ENCODE measurements at places on chromosomes 4 and X. TPM values are rescaled to one million over a fixed set of nuclear protein-coding genes. Genes with fewer than 3 reads are reported as not detected.

- H3K4me1 ChIP-seq, result no peaks in the 10 kb centered on the region
- peaks cover 9% of the 10 kb centered on the region for H3K27me3 ChIP-seq
- DNase-seq, result no peak
- H3K27ac ChIP-seq, result no peak overlapping the region
- no peaks in the 10 kb centered on the region for H3K36me3 ChIP-seq
Measured at GRCh38 chr4:154565704-154566103, 2.9 kb downstream of the FGB start.

- H3K36me3 ChIP-seq, result no peaks in the 10 kb centered on the region
- H3K27me3 ChIP-seq, result peaks cover 4% of the 10 kb centered on the region
- H3K27ac ChIP-seq, result no peak overlapping the region
Measured at GRCh38 chr4:99759346-99759984, 57.2 kb upstream of the DAPP1 start.

DNA sequence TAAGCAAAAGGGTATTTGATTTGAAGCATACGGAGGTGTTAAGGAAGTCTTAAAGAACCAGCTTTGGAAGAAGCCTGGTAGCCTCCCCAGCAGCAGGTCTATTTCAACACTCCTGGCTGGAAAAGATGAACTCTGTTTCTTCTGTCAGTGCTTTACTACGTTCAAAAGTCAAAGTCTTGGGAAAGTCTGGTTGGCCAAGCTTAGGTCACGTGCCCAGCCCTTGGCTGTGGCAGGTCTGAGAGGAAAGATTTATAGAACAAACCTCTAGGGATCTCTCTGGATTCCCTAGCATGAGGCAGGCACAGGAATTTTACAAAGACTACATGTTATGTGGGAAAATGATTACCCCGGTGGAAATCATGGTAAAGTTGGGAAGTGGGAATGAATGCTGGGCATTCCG, 8.6 kb upstream of the ARHGAP10 start:
- no peak overlapping the region for H3K4me3 ChIP-seq
- no peak overlapping the region for H3K27ac ChIP-seq
- H3K27me3 ChIP-seq, result peaks cover 22% of the 10 kb centered on the region

DNA sequence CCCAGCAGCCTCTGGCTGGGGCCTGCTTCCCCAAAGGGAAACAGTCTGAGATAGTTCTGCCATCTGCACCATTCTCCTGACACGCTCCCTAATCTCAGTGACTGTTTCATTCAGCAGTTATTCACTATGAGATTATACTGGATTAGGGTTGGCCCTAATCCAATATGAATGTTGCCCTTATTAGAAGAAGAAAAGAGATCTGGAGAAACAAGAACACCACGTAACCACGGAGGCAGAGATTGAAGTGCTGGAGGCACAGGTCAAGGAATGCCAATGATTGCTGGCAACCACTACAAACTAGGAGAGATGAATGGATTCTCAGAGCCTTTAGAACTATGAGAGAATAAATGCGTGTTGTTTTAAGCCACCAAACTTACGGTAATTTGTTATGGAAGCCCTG, 7.4 kb downstream of the ACOX3 start:
- no peak overlapping the region for H3K4me3 ChIP-seq
- no peaks in the 10 kb centered on the region for H3K27me3 ChIP-seq
- H3K27ac ChIP-seq, result no peak overlapping the region
- H3K36me3 ChIP-seq, result peaks cover 8% of the 10 kb centered on the region
- no peak for DNase-seq
- peaks cover 36% of the 10 kb centered on the region for H3K4me1 ChIP-seq

- H3K27me3 ChIP-seq, result no peaks in the 10 kb centered on the region
- peaks cover 22% of the 10 kb centered on the region for H3K4me1 ChIP-seq
- H3K4me3 ChIP-seq, result no peak overlapping the region
- H3K36me3 ChIP-seq, result peaks cover 29% of the 10 kb centered on the region
- no peak overlapping the region for H3K27ac ChIP-seq
Measured at GRCh38 chr4:38065176-38065575, 105.0 kb downstream of the PTTG2 start.

DNA sequence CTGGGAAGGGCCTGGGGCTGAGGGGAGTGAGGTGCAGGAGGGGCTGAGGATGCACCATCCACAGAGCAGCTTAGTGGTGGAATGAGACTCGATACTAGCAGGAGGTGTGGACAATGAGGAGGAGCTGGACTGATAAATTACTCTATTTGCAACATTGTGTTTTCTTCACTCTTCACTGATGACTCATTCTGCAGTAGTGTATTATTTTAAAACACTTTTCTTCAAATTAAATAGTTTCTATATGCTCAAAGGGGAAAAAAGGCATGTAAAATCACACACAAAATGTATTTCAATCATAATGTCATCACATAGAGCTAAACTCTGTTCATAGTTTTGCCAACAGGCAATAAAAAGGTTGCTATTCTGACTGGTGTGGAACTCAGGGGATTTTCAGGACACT, 467.0 kb upstream of the CTSO start:
- no peaks in the 10 kb centered on the region for H3K27me3 ChIP-seq
- H3K4me3 ChIP-seq, result no peak overlapping the region
- no peaks in the 10 kb centered on the region for H3K4me1 ChIP-seq
- H3K36me3 ChIP-seq, result no peaks in the 10 kb centered on the region

GRCh38 chrX:69203638-69204037, 38.4 kb upstream of the PJA1 start:
- no peak overlapping the region for H3K27ac ChIP-seq
- H3K27me3 ChIP-seq, result no peaks in the 10 kb centered on the region
- H3K4me3 ChIP-seq, result no peak overlapping the region
- DNase-seq, result no peak
- no peaks in the 10 kb centered on the region for H3K4me1 ChIP-seq

DNA sequence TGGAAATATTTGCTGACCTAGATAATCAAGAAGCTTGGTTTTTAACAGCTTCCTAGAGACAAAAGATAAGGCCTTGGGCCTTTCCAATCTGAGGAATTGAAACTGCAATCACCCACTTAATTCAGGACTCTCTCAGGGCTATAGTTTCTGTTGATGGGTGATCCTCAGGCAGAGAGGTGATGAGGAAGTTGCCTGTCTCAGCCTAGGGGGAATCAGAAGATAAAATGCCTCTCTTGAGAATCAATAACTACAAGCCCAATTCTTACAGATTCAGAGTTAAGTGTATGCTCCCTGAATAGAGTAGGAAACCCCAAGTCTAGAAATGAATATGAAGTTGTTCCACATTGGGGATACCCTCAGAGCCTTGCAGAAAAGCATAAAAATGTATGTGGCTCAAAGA, 45.5 kb downstream of the NFKB1 start:
- no peaks in the 10 kb centered on the region for H3K27me3 ChIP-seq
- no peak for DNase-seq
- peak overlapping the region; percentile 44 for H3K27ac ChIP-seq
- peaks cover 71% of the 10 kb centered on the region for H3K36me3 ChIP-seq
- peaks cover 47% of the 10 kb centered on the region for H3K4me1 ChIP-seq
- H3K4me3 ChIP-seq, result no peak overlapping the region

- H3K36me3 ChIP-seq, result peaks cover 86% of the 10 kb centered on the region
- H3K27me3 ChIP-seq, result no peaks in the 10 kb centered on the region
- H3K4me3 ChIP-seq, result no peak overlapping the region
- no peak overlapping the region for H3K27ac ChIP-seq
Measured at GRCh38 chr4:10088135-10089010, 28.2 kb downstream of the WDR1 start.

GRCh38 chr4:25015012-25015411, 15.7 kb downstream of the LGI2 start:
- H3K4me1 ChIP-seq, result no peaks in the 10 kb centered on the region
- H3K27me3 ChIP-seq, result peaks cover 2% of the 10 kb centered on the region
- H3K4me3 ChIP-seq, result no peak overlapping the region
- no peak overlapping the region for H3K27ac ChIP-seq
- DNase-seq, result no peak

DNA sequence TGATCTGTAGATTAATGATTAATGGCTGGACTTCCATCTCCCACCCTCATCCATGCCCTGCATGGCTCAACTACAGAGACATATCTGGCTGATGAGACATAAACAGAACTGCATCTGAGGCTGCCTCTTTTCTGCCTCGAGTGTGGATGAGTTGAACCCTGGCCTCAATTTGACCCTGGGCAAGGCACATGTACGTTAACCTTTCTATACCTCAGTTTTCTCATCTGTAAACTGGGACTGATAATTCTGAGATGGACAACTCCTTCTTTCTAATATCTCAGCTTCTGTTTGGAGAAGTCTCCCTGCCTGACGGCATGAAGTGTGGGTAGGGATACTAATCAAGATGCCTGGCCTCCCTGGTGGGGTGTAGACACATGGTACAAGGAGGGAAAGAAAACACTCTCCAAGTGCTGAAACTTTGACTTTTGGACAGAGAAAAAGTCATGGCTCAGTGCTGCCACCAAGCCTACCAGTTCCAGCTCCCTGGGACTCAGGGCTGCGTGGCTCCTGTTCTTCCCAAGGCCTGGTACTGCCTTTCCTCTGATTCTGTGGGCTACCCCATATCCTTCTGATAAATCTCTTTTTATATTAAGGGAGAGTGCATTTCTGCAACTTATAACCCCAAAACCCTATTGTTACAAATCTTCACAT, 64.4 kb downstream of the HAUS3 start:
- peaks cover 1% of the 10 kb centered on the region for H3K36me3 ChIP-seq
- no peak overlapping the region for H3K4me3 ChIP-seq
- DNase-seq, result no peak
- H3K27me3 ChIP-seq, result no peaks in the 10 kb centered on the region
- peaks cover 13% of the 10 kb centered on the region for H3K4me1 ChIP-seq

- H3K27me3 ChIP-seq, result no peaks in the 10 kb centered on the region
- H3K27ac ChIP-seq, result no peak overlapping the region
- no peak for DNase-seq
- no peaks in the 10 kb centered on the region for H3K36me3 ChIP-seq
- H3K4me3 ChIP-seq, result no peak overlapping the region
Measured at GRCh38 chr4:151743128-151743854, 17.5 kb downstream of the GATB start.

DNA sequence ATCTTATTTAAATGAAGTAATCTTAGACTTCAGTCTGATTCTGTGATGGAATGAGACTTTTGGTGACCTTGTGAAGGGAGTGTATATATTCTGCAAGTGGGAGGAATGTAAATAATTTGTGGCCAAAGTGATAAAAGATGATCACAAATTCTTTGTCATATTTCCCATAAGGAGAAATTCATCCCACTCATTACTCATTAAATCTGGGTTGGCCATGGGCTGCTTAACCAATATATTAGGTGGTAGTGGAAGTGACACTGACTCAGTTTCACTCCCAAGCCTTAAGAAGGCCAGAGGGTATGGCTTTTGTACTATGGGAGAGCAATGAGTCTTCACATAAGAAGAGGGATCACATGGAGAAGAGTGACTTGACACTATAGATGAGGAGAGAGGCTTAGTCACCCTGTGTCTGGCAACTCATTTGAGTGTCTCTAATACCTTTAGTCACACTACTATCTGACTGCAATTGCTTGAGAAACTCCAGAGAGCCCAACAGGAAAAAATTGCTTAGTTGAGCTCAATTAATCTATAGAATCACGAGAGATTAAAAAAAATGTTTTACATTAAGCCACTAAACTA, 408.2 kb upstream of the PITX2 start:
- no peaks in the 10 kb centered on the region for H3K4me1 ChIP-seq
- no peak overlapping the region for H3K27ac ChIP-seq
- no peaks in the 10 kb centered on the region for H3K36me3 ChIP-seq

- peaks cover 22% of the 10 kb centered on the region for H3K4me1 ChIP-seq
- peak overlapping the region; percentile 99 for H3K4me3 ChIP-seq
- no peak for DNase-seq
- H3K27me3 ChIP-seq, result no peaks in the 10 kb centered on the region
- H3K27ac ChIP-seq, result peak overlapping the region; percentile 94
Measured at GRCh38 chr4:105709081-105709450, 482 bp downstream of the GSTCD start.

- no peak for DNase-seq
- no peaks in the 10 kb centered on the region for H3K4me1 ChIP-seq
- H3K36me3 ChIP-seq, result no peaks in the 10 kb centered on the region
- no peak overlapping the region for H3K4me3 ChIP-seq
- H3K27ac ChIP-seq, result no peak overlapping the region
- no peaks in the 10 kb centered on the region for H3K27me3 ChIP-seq
Measured at GRCh38 chrX:116499780-116500179, 37.0 kb upstream of the CT83 start.

GRCh38 chrX:85897362-85898126, 149.8 kb downstream of the CHM start:
- DNase-seq, result no peak
- peaks cover 9% of the 10 kb centered on the region for H3K36me3 ChIP-seq
- H3K4me3 ChIP-seq, result no peak overlapping the region
- H3K27me3 ChIP-seq, result no peaks in the 10 kb centered on the region

GRCh38 chr4:77203380-77204197, 46.6 kb downstream of the CCNG2 start:
- H3K27ac ChIP-seq, result no peak overlapping the region
- H3K27me3 ChIP-seq, result peaks cover 6% of the 10 kb centered on the region
- H3K4me3 ChIP-seq, result no peak overlapping the region
- no peaks in the 10 kb centered on the region for H3K36me3 ChIP-seq
- peak; percentile 82 for DNase-seq
- H3K4me1 ChIP-seq, result peaks cover 12% of the 10 kb centered on the region

DNA sequence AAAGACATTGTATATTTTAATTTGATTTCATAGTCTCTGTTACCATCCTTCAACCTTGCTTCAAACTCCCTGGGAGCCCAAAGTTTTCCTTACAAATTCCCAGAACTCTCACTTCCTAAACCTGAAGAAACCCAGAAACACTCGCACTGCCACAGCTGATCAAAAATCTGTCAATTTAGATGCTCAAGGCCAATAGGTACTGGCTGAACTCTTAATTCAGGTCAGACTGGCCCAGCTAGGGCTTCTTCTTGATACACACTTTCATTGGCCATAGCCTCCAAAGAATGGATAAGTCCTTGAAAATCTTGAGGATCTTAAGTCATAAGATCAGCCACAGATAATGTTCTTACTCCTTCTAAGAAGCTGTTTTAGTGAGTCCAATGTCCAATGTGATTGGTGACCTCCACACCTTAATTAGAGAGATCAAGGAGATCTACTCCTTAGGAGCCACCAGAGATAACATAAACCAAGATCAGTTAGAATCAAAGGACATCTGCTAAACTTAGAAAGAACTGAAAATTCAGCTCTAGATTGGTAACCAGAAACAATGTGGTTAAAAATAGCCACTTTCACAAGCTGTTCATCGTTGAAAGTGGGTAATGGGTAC, 51.5 kb downstream of the ACSL4 start:
- H3K4me1 ChIP-seq, result peaks cover 2% of the 10 kb centered on the region
- no peak overlapping the region for H3K4me3 ChIP-seq
- DNase-seq, result no peak
- no peak overlapping the region for H3K27ac ChIP-seq
- H3K27me3 ChIP-seq, result no peaks in the 10 kb centered on the region
- peaks cover 23% of the 10 kb centered on the region for H3K36me3 ChIP-seq

The CENPC gene
- total RNA-seq, result 33.7 TPM

The CLNK gene
- total RNA-seq, result not detected

The STPG2 gene
- total RNA-seq, result not detected

The SH3D19 gene
- total RNA-seq, result not detected

The CABS1 gene
- total RNA-seq, result not detected

The NXF2B gene
- not detected for total RNA-seq

The PROM1 gene
- not detected for total RNA-seq

The PAGE5 gene
- not detected for total RNA-seq

The DCAF4L1 gene
- 0.21 TPM for total RNA-seq

The AWAT2 gene
- total RNA-seq, result not detected

The KLHL13 gene
- total RNA-seq, result not detected

The PRKG2 gene
- 0.23 TPM for total RNA-seq

The IL21 gene
- not detected for total RNA-seq
